ENCODE measurements at places on chromosomes 7 and 10. TPM values are rescaled to one million over a fixed set of nuclear protein-coding genes. Genes with fewer than 3 reads are reported as not detected.

ZNF786 gene
- 6.3 TPM for total RNA-seq

OPN1SW gene
- total RNA-seq, result not detected

TMEM176A gene
- not detected for total RNA-seq

PPP1R17 gene
- not detected for total RNA-seq

TAX1BP1 gene
- total RNA-seq, result 87.8 TPM

TEX47 gene
- total RNA-seq, result not detected

EPHB6 gene
- 0.66 TPM for total RNA-seq

LIPM gene
- total RNA-seq, result not detected

CYP2C19 gene
- not detected for total RNA-seq

Measured in thoracic aorta endothelial cell (primary cell).